ENCODE measurements at places on chromosomes 5 and 9.

GRCh38 chr5:179791881-179792611, 1.7 kb upstream of the LTC4S start:
- DNase-seq = no peak

GRCh38 chr5:181190711-181191525, 14.1 kb downstream of the TRIM7 start:
- peak; percentile 62 for DNase-seq

- no peak for DNase-seq
Measured at GRCh38 chr5:169970911-169971765, 9.2 kb downstream of the INSYN2B start.

- peak; percentile 70 for DNase-seq
Measured at GRCh38 chr9:127788337-127789011, 2.6 kb downstream of the CDK9 start.

GRCh38 chr9:89236955-89237573, 58.4 kb upstream of the SHC3 start:
- no peak for DNase-seq

DNA sequence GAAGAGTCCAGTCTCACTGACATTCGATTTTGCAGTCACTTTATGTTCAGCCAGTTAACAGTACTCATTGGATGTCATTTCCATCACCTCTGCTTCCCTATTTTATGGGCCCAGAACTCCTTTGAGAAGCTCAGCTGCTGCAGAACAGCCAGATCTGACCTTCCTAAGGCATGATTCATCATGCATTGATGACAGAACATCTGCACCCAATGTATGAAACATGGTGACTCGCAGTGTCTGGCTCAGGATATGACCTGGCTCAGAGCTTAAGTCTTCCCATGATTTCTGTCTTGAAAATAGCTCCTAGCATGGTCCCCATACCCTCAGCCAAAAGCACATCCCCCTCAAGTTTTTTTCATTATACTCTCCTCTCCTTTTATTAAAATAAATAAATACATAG, 92.6 kb upstream of the TRIM32 start:
- DNase-seq = no peak

GRCh38 chr9:19231904-19232822, 1.7 kb downstream of the DENND4C start:
- DNase-seq = no peak

GRCh38 chr5:119435436-119436132, 16.7 kb upstream of the HSD17B4 start:
- peak; percentile 53 for DNase-seq

DNA sequence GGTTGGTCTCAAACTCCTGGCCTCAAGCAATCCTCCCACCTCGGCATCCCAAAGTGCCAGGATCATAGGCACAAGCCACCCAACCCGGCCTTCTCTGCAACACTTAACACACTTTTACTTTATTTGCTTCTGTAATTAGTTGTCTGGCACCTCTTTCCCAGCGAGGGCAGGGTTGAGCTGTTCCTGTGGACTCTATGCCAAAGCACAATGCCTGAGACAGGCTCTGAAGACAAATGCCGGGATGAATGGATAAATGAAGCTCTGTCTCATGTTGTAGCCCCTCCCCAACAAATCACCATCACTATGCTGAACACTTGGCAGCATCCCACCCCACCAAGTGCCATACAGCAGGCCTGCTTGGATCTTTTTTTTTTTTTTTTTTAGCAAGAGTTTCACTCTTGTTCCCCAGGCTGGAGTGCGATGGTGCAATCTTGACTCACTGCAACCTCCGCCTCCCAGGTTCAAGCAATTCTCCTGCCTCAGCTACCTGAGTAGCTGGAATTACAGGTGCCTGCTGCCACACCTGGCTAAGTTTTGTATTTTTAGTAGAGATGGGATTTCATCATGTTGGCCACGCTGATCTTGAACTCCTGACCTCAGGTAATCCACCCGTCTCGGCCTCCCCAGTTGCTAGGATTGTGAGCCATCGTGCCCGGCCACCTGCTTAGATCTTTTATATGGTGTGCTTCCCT, 21.3 kb downstream of the GPX3 start:
- DNase-seq = no peak

- DNase-seq = no peak
Measured at GRCh38 chr5:125196481-125197111, 450.2 kb upstream of the ZNF608 start.

- no peak for DNase-seq
Measured at GRCh38 chr9:77949751-77950436, 81.7 kb downstream of the GNAQ start.

GRCh38 chr9:107043886-107044285, 180.9 kb downstream of the ZNF462 start:
- no peak for DNase-seq

GRCh38 chr9:91886414-91887076, 63.5 kb downstream of the ROR2 start:
- DNase-seq = no peak

DNA sequence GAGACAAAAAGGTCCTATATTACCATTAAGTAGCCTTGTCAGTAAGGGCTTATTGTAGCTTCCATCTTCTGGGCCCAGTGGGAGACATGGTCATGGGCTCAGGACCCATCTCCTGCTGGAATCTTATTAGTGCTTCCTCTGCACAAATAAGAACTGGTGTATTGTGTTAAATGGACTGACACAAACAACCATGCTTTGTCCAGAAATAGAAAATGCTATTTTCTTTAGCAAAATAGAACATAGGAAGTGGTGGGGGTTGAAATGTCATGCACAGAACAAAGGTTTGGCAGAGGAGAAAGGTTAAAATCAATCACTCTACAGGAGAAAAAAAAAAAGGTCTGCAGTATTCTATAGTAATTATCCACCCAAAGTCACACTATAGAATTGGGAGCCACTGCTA, 252.2 kb downstream of the ELAVL2 start:
- no peak for DNase-seq

DNA sequence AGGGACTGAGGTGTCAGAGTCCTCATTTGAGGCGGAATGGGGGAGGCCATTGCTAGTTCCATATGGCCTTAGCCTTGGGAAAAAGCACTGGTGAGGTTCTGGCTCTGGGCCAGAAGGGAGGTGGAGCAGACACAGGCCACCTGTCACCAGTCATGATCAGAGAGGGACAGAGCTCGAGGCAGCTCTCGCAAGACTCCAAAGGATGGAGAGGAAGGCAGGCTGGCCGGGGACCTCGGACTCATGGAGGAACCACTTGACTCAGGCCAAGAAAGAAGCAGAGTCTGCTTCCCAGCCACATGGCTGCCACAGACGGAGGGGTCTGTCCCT, 29.2 kb upstream of the NSMF start:
- DNase-seq = no peak

GRCh38 chr5:107248066-107248695, 422.6 kb downstream of the EFNA5 start:
- peak; percentile 5 for DNase-seq

DNA sequence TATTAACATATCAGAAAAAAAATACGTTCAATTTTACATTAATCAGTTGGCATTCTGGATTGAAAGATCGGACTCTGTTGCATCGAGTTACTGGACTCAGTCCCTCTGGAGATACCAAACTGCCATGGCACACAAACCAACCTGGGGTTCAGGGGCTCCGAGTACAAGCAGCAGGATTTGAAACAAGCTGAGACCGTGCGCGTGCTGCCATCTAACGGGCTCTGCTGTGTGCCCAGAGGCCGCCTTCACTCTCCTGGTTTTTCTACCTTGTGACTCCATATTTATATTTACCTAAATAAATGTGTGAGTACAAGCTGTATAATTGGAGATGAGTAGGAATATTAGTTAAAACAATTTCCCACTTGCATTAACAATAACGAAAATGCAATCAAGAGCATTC, 48.2 kb downstream of the ANXA1 start:
- no peak for DNase-seq

DNA sequence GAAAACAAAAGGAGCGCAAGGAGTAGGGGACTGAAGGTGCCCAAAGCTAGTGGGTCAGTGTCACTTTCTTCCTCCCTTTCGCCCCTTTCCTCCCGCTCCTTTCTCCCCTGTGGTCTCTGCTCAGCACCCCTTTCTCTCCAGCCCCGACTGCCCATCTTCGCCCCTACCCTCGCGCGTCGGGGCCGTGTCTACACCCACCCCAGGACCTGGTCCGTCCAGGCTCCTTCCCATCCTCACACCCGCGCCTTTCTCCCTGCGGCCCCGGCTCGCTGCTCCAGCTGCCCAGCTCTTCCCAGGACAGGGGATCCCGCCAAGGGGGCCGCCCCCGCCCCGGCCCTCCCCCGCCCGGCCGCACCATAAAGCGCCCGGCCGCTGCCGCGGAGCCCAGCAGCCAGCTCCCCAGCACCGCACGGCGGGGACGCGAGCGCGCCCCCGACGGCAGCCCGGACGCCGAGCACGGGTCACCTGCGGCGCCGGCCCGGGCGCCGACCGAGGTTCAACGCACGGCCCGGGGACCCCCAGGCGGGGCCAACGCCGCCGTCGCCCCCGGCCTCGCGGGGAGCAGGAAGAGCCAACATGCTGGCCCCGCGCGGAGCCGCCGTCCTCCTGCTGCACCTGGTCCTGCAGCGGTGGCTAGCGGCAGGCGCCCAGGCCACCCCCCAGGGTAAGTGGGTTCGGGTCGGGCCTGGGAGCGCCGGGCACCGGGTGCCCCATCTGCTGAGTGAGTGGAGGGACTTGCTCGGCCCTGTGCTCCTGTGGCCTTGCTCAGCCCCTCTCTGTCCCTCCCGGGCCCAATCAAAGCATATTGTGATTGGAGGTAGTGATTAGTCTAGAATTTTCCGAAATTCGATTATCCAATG, at the start of gene THBS4:
Gene THBS4 (plus strand): TSS at position 387 of the 860 bp plus-strand sequence. CDS start 190 bp downstream, at position 577.
- DNase-seq = no peak

DNA sequence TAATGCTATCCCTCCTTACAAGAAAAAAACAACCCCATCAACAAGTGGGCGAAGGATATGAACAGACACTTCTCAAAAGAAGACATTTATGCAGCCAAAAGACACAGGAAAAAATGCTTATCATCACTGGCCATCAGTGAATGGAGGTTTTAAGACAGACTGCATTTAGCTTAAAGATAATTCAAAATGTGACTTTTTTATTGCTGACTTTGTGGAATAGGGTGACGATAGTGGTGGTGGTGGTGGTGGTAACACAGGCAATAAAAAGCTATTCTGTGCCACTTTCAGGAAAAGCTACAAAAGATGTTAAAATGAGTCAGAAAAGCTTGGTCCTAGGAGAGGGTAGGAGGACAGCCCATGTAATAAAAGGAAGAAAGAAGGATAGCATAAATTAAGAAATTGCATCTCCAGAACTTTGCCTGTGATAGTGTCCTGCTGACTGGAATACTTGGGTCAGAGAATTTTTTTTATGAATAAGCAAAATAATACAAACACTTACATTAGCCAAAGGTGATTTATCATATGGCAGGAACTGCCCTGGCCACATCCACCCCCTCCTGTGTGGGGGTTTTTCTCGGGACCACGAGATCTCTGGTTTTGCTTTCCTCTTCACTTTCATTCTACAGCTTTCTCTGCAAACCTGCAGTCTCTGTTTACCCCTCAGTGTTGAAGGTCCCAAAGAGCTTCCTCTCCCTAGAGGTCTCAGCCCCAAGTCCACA, 186.7 kb downstream of the DRD1 start:
- no peak for DNase-seq

DNA sequence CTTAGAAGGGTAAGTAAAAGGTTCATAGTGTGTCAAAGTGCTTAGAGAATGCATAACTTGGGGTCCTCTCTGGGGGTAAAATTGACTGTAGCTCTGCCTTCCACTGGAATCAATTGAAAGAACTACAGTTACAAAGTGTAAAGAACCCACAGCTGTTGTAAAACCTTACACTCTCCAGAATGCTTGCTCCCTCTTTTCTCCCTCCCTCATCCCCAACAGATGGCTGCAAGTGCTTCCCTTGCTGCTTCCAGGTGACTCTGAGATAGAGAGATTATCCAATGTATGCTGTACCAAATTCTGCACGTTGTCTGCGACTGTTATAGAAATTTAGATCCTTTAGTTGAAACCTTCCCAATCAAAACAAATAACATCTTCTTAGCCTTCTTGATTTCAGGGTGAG, 126.0 kb downstream of the STK32A start:
- no peak for DNase-seq

DNA sequence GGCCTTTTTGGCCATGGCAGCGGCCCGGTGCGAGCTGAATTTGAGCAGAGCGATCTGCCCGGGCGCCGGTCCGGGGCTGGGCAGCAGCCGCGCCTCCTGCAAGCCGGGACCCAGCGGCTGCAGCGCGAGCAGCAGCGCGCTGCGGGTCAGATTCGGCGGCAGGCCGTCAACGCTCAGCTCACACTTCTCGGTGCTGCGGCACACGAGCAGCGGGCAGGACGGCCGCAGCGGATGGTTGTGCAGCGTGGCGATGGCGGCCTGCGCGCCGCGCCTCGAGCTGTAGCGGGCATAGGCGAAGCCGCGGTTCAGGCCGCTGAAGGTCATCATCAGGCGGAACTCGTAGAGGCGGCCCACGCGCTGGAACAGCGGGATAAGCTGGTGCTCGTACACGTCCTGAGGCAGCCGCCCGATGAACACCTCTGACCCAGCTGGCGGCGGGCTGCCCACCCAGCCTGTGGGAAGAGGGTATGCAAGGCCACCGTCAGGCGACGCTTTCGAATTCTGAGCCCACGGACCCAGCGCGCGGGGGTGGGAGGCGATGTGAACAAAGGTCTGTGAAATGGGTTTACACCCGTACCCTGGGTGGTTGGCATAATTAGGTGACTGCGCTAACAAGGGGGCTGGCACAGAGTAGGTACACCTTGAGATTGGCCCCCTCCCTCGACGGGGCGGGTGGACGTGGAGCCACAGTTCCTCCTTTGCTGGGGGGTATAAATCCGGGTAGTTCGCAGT, 755 bp downstream of the DND1 start:
- no peak for DNase-seq

DNA sequence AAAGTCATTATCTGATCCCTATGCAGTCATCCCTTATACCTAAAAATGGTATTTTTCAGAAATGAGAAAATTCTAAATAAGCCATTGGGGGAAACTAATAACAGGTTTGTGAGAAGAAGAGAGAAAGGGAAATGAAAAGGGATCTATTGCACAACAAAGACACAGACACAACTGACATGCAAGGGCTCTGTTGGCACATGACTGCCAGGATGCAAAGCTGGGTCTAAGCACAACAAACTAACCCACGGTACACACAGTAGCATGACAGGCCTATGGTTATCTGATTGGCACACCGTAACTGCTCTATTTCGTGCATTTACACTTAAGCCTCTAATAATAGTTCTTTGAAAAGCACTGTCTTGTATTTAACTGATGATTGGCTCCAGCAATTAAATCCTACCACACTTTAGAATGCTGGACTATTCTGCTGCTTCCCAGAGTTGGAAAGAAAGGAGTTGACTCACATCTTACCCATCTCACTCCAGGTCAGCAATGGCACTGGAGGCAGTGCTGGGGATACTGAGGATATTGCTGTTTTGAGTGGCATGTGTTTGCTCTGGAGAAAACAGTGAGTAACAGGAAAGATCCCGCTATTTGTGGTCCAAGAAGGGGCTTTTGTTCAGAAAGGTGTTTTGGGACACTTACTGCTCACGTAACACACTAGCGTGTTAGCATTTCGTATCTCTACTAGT, 328.3 kb downstream of the GLIS3 start:
- DNase-seq = no peak

- no peak for DNase-seq
Measured at GRCh38 chr5:125120012-125120411, 373.6 kb upstream of the ZNF608 start.

GRCh38 chr5:170545313-170545712, 41.5 kb downstream of the KCNIP1 start:
- no peak for DNase-seq

Data from T-helper 2 cell treated with Interferon-gamma antibody and Interleukin-4, amounts not matched to agents 5 μg/mL and 100 μg/mL, for 36 hours (primary cell).